Right forelimb (tissue), 1 donor: ENCODE measurements at places on chromosomes 7 and 10.

GRCh38 chr7:106059556-106059955 is 52.6 kb downstream of the SYPL1 start:
- DNase-seq = no peak

- no peak for DNase-seq
Observed at GRCh38 chr7:42869131-42870020, 42.5 kb downstream of the C7orf25 start.

- DNase-seq = no peak
Observed at GRCh38 chr7:101884671-101885596, 67.5 kb downstream of the CUX1 start.

DNA sequence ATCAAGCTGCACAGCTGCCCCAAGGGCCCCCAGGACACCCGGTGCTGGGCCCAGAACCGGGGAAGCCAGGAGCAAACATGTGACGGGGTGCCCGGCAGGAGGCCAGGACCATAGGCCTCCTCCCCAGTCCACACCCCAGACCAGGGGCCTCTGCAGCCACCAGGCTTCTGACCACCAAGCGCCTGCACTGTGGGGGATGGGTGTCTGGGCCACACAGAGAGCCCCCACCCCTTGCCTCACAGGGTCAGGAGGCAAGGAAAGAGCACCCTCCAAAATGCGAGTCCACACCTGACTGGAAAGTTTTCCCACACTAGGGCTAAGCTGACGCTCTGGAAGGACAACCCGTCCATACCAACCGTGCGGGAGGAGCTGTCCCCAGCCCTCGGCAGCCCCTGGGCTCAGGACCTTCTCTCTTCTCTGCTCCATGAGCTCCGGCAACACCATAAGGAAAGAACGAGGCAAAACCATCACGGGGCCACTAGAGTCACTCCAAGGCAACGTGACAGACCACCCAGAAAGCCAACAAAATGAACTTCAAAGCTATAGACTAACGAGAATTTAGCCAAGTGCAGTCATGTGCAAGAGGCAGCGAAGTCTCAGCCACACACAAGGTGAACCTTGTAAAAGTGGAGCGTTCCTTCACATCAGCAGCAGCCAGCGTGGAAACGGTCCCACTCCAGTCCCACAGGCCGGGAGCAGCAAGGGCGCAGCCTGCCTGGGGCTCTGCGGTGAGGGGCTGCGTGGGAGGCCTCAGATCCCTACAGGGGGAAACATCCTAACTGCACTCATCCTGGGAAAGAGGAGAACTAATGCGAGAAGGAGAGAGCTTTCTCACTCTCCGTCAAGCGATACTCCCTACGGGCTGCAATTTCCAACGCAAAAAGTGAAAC is 5.1 kb downstream of the STK32C start:
- no peak for DNase-seq

GRCh38 chr7:39589323-39590111 is 23.3 kb downstream of the YAE1 start:
- DNase-seq = no peak

DNA sequence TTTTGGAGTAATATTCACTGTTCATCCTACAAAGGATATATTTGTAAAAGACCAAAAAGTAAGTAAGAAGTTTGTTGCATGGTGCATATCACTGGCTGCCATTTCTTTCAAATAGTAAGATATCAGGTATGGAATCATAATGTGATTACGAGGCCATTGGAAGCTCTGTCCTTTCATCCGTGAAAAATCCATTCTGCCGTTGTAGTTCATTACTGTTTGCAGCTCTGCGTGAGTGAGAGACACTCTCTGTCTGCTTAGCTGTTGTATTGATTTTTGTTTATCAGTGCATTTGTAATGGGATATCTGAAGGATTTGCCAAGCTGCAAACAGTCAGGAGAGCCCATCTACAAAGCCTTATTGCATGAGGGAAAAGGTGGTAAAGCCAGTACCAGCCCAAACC is 44.1 kb upstream of the SLC39A12 start:
- no peak for DNase-seq

DNA sequence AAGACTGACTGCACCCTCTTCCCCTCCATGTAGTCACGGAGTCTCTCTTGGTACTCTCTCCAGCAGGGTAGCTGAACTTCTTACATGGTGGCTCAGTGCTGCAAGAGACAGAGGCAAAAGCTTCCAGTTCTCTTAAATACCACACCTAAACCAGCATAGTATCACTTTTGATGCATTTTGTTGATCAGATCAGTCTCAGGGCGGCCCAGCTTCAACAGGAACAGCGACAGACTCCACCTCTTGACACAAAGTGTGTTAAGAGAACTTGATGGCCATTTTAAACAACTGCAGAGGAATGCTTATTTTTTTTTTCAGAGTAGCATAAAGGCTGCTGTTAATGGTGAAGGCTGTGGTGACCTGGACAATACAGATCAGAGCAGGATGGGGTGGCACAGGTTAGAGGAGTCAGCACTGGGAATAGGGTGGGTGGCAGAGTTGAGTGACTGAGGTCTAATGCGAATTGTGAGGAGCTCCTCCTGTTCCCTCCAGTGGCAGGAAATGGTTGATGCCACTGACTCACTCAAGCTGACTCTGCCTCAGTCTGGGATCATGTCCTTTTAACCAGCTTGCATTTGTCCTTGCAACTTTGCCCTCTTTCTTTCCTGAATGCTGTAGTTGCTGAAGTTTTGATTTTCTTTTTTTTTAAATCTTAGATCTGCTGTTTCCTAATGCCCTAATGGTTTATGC is 17.3 kb downstream of the MGAM start:
- no peak for DNase-seq

GRCh38 chr7:233249-234035 is 41.1 kb downstream of the FAM20C start:
- DNase-seq = no peak

- no peak for DNase-seq
Observed at GRCh38 chr10:27699776-27700175, 45.8 kb downstream of the MKX start.

DNA sequence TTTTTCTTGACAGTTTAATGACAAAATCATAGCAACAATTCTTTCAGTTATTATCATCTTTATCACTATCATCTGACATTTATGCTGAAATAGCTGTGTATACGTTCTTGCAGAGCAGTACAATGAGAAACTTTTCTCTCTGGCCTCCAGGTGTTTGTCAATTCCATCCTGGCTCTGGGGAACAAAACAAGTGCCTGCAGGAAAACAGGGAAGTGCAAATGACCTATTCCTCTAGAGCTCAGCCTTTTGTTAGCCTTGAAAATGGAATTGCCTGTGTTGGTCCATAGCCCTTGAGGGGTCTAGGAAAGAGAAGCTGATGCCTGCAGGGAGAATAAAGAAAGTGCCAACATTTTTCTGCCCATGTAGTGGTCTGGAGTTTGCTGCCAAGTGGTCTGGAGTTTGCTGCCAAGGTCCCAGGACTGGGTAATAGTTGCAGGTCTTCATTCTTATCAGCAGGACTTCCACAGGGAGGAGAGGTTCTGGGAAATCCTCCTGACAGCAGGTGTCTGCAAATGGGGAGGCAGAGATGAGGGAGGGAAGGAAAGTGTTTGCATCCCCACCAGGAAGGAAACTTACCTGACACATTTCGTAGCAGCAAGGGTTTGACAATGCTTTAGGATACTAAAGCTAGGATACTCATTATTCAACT is 10.1 kb upstream of the CSTF2T start:
- DNase-seq = no peak

DNA sequence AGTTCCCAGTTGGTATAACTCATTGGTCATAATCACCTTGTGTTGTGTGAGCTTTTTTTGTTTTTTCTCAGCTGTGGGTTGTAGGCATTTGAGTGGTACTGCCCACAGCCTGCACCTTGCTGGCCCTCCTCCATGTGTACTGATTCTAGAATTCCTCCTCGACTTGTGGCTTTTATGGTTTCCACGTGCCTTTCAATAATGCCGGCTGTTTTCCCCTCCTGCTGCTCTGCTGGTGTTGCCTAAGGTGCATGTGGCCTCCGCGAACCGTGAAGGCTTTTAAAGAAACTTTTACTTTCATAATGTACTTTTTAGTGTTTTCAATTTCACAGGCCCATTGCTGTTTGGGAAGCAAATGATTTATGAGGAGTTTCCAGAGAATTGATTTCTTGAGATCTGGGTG is 518.0 kb downstream of the REEP3 start:
- no peak for DNase-seq

DNA sequence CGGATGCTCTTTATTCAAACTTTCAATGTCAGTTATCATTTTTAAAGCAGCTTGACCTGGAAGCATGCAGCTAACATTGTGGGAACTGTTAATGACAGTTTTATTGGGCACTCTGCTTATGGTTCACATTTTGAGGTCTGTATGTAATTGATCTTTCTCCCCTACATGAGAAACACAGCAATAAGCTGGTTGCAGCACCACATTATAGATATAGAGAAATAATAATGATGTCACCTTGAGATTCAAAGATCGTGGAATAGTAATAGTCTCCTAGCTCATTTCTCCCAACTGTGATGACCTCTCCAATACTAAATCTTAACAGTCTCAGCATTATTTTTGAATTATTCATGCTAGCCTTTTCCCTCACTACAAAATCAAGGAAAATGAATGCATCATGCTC is 22.7 kb upstream of the MGMT start:
- no peak for DNase-seq

DNA sequence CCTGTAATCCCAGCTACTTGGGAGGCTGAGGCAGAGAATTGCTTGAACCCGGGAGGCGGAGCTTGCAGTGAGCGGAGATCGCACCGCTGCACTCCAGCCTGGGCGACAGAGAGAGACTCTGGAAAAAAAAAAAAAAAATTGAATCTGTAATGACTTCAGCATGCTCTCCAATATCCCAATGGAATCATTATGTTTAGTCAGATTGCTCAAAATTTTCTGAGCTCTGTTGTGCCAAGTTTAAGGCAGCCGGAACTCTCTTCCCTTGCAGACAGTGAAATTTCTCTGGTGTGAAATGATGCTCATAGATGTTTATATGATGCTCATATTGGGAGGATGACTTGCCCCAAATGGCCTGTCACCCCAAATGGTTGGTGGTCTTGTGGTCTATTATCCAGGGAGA is 180.9 kb downstream of the CTTNBP2 start:
- no peak for DNase-seq
